ENCODE measurements at places on chromosomes 1 and 21.

GRCh38 chr1:202217516-202217915, 23.9 kb downstream of the LGR6 start:
- no peak for DNase-seq

GRCh38 chr1:203124011-203124410, 3.5 kb upstream of the ADORA1 start:
- DNase-seq = no peak

DNA sequence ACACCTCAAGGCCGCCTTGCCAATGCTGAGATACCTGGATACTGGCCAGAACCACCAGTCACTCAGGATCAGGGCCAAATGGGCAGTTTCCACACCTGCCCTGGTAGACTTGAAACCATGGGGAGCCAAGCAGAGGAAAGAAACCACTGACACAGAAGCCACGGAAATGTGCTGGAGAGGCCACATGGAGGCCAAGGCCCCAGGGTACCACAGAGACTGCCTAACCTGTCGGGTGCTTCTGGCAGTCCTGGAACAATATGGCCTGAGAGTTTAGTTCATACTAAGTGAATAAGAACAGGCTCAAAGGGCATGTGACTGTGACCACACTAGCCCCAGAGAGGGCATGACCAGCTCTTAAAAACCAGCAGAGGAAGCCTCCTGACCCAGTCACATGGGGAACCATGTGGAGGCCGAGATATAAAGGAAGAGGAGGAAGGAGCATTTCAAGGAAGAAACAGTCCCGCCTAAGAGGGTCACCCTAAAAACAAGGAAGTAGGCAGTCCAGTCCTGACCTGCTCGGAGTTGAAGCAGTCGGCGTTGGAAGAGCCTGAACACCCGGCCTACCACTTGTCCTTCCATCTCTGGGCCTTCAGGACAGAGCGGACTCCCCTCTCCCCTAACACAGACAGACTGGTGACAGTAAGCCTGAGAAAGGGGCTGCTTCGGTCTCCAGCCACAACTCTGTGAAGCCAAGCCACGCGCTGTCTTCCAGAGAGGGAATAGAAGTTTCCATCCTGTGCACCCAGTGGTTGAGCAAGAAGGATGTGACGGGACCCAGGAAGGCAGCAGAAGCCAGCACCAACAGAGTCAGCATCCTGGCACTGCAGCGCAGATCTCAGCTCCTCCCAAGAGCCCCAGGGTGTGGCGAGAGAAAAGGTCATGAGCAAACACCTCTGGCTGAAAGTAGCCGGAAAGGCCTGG, at the start of gene DENND2D:
DENND2D (minus strand) TSS at position 766 of the 921 bp plus-strand sequence; CDS start at position 579, 187 bp downstream.
- DNase-seq = no peak

DNA sequence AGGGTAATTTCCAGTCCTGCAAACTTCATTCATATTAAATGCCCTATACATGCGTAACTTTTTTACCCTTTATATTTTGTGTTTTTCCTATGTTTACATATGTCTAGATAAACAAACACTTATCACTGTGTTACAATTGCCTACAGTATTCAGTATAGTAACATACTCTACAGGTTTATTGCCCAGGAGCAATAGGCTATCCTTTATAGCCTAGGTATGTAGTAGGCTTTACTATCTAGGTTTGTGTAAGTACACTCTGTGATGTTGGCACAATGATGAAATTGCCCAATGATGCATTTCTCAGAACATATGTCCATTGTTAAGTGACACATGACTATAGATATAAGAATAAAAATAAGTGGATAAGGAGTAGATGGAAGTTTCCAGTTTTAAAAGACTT, 345.5 kb upstream of the C1orf87 start:
- no peak for DNase-seq

- no peak for DNase-seq
These were observed 96.4 kb upstream of the RGS4 start for GRCh38 chr1:162972773-162973172.

- no peak for DNase-seq
These were observed 130.0 kb upstream of the BMP8A start for GRCh38 chr1:39361446-39361845.

GRCh38 chr1:216788671-216789070, 65.4 kb upstream of the ESRRG start:
- no peak for DNase-seq

GRCh38 chr21:28256420-28256831, 736.3 kb downstream of the LTN1 start:
- DNase-seq = peak; percentile 50

- DNase-seq = no peak
These were observed 75.9 kb downstream of the NOS1AP start for GRCh38 chr1:162145280-162145965.

- no peak for DNase-seq
These were observed 21.7 kb upstream of the ABCD3 start for GRCh38 chr1:94396356-94397010.

GRCh38 chr1:216248628-216249027, 174.6 kb downstream of the USH2A start:
- no peak for DNase-seq

GRCh38 chr1:193700710-193701355, 514.4 kb upstream of the B3GALT2 start:
- peak; percentile 84 for DNase-seq
